ENCODE measurements at places on chromosomes 4 and X.

GRCh38 chr4:133996431-133997121, 205.0 kb downstream of the PABPC4L start:
- DNase-seq = no peak

DNA sequence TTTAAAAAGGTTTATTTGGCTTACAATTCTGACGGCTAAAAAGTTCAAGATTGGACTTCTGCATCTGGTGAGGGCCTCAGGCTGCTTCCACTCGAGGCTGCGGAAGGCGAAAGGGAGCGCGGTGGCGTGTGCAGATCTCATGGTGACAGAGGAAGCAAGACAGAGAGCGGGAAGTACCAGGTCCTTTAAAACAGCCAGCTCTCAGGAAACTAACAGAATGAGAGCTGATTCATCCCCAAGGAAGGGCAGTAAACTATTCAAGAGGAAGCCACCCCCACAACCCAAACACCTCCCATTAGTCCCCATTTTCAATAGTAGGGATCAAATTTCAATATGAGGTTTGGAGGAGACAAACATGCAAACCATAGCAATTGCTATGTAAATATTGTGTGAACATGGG, 2144.2 kb upstream of the AGA start:
- DNase-seq = no peak

DNA sequence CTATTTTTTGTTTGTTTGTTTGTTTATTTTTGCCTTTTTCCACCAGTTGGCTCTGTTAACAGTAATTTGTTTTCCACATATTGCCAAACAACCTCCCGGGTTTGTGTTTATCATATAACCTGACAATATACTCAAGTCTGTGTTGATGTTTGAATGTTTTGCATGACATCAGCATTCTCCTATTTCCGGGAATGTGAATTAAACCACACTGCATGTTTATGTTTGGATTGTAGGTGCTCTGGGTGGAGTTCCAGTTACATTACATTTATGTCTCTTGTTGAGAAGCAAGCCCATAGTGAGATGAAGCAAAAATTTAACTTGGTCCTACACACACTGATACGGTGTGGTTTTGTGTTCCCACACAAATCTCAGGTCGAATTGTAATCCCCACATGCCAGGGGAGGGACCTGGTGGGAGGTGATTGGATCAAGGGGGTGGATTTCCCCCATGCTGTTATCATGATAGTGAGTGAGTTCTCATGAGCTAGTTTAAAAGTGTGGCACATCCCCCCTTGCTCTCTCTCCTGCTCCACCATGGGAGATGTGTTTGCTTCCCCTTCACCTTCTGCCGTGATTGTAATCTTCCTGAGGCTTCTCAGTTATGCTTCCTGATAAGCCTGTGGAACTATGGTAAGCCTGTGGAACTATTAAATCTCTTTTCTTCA, 54.4 kb upstream of the CLNK start:
- no peak for DNase-seq

DNA sequence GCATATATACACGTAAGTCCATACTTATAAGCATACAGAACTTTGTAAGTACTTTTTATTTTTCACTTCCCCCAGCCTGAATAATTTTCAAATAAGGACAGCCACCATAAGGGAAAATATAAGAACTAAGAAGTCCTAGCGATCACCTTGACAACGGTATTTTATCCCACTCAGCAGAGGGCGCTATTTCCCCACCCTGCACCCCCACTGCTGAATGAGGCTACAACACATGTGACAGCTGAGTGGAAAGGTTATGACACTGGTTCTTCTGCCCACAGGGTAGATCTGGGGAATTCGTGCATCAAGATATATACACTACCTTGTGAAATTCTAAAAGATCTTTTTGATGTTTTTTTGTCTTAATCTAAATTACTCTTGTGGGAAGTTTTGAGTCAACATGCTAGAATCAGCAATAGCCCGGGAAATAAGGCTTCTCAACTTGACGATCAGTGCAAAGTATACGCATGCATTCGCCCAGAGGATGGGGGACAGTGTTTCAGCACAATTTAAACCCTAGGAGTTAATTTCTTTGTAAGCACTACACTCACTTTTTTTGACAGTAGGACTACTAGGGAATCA, 151.5 kb downstream of the CORIN start:
- DNase-seq = peak; percentile 62

DNA sequence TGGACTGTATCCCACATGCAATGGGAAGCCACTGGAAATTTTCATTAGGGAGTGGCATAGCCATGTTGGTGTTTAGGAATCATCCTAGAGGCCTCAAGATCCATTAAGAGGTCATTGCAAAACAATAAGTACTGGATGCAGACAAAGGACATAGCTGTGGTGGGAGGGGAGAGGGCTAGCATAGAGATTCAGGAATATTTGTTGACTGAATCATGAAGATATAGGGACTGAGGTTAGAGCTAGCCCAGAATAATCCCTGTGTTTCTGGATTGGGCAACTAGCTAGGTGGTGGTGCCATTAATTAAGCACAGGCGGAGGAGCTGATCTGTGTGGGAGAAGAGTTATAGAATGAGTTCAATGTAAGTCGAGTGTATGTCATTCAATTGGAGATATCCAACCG, 135.0 kb downstream of the RAB28 start:
- no peak for DNase-seq

DNA sequence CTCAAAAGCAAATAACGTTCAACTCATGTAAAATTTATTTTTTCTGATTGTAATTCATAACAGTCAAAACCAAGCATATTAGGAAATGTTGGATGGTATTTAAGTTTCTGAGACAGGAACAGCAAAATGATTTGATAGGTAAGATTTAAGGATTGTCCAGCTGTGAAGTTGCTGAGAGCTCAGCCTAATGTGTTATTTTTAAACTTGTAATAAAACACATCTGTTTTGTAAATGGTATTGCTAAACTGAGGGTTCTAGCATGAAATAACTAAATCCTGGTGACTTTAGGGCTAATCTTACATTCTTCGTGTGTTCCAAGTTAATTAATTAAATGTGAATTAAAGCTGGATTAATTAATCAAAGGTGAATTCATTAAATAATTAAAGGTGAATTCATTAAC, 13.3 kb downstream of the TLR10 start:
- no peak for DNase-seq

- DNase-seq = no peak
These were observed 1055.0 kb downstream of the RPA4 start for GRCh38 chrX:97938706-97939105.

DNA sequence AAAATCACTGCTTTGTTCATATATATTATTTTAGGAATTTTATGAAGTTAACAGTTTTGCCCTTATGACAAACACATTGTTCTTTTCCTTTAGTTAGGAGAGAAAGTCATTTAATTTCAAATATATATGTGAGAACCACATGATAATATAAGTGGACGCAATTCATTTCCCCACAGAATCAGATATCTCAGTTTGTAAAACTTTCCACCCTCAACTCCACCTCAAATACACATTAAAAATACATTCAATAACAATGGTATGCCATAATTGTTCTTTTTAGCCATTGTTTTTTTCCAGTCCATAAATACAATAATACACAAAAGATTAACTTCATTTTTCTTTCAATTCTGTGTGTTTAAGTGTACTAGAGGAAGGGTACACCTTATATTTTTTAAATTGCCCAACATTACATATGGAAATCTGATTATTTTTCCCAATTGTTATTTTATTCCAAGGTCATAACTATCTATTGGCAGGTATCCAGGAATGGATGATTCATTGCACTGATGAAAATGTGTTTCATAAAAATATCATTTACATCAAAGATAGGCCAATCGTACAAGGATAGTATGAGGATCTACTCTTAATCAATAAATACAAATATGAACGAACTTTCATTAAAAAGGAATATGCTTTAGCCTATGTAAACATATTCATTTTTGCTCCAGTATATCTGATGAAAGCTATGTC, 125.0 kb downstream of the PPP3CA start:
- DNase-seq = no peak

- DNase-seq = no peak
These were observed at the start of gene SPON2 for GRCh38 chr4:1172228-1172851. Gene SPON2 (minus strand): TSS chr4:1172583.

GRCh38 chr4:7004331-7004730, 38.8 kb upstream of the TADA2B start:
- no peak for DNase-seq

DNA sequence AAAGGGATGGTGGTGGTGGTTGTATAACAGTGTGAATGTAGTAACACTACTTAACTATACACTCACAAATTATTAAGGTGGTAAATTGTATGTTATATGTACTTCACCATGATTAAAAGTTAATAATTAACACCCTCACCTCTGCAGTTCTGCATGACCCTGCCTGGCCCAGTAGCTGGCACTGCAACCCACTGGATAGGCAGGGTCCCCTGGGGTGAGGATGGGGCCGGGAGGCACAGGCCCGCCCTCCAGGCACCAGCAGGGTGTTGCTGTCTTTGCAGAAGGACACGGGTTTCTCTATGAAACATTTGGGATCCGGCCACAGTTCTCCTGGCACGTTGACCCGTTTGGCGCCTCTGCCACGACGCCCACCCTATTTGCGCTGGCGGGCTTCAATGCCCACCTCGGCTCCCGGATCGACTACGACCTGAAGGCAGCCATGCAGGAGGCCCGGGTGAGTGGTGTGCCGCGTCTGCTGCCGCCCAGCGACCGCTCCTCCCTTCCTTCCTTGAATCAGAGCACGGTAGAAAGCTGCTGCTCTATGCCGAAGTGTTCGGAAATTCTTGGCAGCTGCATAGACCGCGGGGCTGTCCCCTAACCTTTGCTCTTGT, 11.8 kb downstream of the MAN2B2 start:
- DNase-seq = no peak

GRCh38 chr4:125319311-125319710, 4.6 kb downstream of the FAT4 start:
- DNase-seq = no peak

DNA sequence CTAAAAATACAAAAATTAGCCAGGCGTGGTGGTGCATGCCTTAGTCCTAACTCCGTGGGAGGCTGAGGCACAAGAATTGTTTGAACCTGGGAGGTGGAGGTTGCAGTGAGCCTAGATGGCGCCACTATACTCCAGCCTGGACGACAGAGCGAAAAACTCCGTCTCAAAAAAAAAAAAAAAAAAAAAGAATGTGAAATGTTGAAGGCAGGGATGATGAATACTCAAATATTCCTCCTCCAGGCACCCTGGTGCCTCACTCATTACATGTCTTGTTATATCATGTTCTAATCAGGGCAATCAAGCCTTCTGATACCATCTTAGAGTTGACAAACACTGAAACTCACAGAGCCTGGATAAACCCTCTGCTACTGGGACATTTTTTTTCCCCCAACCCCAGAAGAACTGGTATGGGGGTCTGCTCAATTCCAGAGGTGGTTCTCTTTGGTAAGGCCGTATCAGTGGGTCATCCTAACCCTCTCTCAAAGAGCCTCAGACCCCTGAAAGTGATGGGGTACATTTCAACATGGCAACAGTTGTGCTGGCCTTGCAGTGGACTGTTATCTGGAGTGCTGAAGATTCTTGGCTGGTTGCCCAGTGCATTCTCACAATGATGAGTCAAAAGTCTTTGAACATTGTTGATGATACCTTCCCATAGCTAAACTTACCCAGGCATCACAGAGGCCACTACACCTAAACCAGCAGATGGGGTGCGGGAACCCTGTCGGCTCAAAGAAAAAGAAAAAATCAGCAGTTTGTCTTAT, 2.4 kb upstream of the SH3KBP1 start:
- peak; percentile 77 for DNase-seq

GRCh38 chr4:67712000-67712625, 11.2 kb upstream of the UBA6 start:
- DNase-seq = peak; percentile 5

DNA sequence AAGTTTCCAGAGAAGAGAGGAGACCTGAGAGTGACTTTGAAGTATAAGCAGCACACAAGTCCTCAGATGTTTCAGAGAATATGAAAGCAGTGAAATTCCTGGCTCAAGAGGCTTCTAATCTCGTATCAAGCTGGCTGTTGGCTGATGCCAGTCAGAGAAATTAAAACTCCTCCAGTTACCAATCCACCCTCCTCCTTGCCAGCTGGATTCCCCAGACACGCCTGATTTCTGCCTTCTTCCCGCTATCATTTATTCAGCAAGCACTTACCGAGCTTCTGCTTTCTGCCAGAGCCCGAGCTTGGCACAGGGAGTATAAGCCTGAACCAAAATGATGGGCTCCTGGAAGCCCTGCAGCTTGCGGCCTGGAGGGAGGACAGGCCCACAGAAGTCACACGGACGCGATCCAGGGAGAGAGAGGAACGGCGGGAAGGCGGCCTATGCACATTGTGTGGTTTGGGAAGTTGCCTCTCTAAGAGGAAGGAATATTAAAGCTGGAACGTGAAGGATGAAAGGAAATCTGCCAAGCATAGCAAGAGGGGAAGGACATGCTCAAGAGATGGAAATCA, 102.4 kb upstream of the TBL1X start:
- DNase-seq = no peak

DNA sequence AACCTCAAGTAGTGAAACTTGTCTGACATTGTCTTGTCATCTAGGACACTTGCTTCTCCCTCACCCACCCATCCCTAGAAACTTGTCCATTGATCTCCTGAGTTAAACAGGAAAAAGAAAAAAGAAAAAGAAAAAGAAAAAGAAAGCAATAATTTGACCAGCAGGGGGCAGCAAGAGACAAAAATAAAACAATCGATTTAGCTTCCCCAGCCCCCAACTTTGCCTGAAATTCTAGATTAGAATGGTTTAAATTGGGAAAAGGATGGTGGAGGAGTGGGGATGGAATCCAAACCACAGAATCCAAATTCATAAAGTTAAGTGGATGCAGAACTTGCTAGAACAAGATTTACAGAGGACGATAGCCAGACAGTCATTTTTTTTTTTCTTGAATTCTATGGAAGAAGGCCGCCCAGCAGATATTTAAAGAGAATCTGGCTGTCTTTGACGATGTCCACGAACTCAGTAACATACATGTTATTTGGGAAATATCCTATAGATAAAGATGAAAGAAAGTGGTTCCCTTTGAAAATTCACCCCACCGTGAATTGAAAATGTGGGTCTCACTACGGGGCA, 282.9 kb downstream of the USP46 start:
- DNase-seq = peak; percentile 64

DNA sequence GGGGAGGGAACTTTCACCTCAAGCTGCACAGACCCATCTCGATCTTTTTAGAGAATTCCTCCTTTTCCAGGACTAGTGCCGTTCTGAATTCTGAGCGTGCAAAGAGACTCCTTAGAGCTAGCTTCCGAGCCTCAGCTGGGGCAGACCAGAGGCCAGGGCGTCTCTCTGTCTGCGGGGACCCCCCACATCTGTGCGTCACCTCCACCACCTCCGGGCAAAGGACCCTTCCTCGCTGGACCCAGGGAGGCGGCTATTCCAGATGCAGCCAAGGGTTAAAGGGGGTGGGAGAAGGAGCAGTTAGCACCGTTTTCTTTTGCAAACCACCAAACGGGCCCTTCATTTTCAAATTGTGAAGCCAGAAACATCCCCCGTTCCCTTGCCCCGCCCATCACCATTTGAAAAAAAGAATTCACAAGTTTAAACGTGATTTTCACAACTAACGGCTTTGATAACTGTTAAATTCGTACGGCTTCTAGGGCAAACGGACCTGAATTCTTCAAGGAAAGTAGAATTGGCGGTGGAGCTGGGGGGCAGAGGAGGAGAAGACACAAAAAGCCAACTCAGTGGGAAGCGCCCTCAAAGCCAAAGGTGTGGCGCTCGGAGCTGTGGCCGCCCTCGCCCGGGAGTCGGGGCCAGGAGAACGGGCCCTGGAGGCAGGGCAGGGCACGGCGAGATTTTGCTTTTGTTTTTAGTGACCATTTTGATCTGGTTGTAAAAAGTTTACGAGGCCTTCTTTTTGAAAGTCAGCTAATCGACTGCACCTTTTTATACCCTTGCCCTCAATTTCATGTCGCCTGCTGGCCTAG, 3.3 kb upstream of the PDGFRA start:
- no peak for DNase-seq

- DNase-seq = no peak
These were observed 131.6 kb downstream of the CEP135 start for GRCh38 chr4:56080384-56080783.
